ENCODE measurements at places on chromosomes 1 and 21.

DNA sequence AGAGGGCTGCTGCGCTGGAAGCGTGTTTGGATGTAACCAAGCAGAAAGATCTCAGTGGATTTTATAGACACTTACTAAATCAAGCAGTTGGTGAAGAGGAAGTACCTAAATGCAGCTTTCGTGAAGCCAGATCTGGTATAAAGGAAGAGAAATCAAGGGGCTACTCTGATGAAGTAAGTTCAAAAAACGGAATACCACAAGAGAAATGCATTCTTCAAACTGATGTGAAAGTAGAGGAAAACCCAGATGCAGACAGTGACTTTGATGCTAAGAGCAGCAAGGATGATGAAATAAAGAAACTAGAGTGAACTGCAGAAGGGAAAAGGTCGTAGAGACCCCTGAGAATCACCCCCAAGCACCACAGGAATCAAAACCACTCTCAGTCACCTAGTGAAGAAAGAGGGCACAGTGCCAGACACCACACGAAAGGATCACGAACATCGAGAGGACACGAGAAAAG is 40.8 kb upstream of the NEXN start:
- DNase-seq, result no peak

- no peak for DNase-seq
These were observed 16.6 kb upstream of the SLC2A5 start for GRCh38 chr1:9086045-9086444.

- DNase-seq, result no peak
These were observed 26.6 kb downstream of the ZBTB18 start for GRCh38 chr1:244077473-244078220.

DNA sequence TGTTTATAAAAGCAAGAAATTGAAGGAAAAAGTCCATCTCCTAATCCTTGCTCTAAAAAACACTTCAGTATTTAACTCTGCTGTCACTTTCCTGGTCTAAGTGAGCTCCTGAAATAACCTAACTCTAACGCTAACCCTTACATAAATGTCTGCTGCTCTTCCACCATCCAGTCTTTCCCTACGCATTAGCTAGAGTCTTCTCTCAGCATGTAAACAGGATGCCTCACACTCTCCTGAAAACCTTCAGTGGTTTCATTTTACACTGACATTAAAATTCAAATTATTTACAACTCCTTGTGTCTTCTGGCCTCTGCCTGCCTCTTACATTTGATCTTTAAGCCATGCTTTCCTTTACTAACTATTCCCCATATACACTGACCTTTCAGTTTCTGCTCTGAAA is 697.6 kb upstream of the CXADR start:
- no peak for DNase-seq

DNA sequence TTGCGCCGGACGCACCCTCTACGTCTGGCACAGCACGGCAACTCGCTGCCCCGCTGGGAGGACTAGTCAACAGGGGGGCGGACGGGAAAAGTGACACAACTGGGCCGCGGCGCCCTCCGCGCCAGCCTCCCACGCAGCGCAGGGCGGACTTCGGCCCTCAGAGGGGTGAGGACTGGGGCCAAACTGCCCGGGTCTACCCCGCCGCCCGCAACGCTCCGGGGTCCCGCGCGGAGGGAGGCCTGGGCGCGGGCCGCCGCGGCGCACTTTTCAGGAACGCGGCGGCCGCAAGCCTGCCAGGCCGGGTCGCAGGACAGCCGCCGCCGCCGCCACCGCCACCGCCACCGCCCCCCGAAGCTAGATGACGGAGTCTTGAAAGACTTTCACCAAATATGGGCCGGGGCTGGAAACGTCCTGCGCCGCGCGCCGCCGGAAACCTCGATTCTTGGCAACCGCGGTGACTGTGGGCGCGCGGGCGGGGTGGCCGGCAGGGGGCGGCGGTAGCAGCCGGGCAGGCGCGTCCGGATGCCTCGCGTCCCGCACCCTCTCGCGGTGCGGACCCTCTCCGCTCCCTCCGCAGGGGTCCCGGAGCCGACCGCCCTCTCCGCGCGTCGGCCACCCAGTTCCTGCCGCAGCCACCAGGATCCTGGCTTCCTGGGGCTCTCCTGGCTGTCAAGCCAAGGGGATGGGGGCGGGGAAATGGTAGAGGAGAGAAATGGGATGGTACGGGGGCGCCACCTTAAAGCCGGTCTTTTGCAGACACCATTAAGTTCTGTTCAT is 3.7 kb upstream of the CCN1 start:
- DNase-seq, result no peak

GRCh38 chr1:10767282-10767681 is 29.2 kb downstream of the CASZ1 start:
- no peak for DNase-seq

DNA sequence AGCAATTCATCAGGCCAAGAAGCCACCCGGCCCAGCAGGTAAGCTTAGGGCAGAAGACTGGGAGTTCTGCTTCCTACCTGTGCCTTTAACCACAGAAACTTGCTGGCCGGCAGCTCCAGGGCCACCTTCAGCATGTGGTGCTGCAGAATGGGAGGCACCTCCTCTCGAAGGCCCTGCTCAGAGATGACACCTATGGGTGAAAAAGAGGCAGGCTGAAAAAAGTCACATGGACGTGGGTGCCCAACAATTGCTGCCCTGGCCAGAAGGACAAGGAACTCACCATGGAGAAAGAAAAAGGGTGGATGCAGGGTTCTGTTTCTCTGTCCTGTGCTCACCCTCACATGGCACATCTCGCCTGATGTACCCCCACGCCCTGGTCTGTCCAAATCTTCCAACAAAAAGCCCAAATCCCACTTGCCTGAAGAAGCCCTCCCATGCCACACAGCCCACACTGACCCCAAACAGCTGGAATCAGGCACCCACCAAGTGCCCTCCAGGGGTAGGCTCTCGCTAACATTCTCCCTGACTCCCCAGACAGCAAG is 33.0 kb downstream of the URB1 start:
- no peak for DNase-seq

GRCh38 chr1:59499273-59499942 is 202.5 kb downstream of the FGGY start:
- no peak for DNase-seq

DNA sequence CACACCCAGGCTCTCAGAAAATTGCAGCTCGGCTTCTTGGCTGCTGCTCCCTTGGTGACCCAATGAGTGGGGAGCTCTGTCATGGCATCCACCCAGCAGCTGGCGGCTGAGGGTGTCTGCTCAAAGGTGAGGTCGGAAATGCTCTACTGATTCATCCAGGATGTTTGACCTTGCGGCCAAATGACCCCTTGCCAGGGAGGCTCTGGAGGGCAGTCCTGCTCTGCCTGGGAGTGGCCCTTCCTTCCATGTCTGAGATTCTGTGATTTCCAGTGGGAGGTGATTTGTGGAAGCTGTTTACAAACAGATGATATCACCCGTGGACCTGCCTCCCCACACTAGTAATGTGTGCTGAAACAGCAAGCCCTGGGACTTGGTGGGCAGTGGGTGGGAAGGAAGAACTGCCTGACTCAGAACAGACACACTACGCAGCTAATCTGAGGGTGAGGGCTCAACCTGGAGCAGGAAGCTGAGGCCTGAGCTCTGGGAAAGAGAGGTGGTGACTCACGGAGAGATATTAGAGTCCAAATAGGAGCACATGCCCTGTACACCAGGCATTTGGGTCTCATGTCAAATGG is 3.0 kb downstream of the CRCT1 start:
- no peak for DNase-seq

GRCh38 chr1:152673016-152673415 is 2.1 kb upstream of the LCE2C start:
- DNase-seq, result no peak

- DNase-seq, result no peak
These were observed 31.2 kb upstream of the SYNC start for GRCh38 chr1:32733582-32734321.

GRCh38 chr1:201192261-201192788 is 1.7 kb downstream of the IGFN1 start:
- DNase-seq, result no peak

DNA sequence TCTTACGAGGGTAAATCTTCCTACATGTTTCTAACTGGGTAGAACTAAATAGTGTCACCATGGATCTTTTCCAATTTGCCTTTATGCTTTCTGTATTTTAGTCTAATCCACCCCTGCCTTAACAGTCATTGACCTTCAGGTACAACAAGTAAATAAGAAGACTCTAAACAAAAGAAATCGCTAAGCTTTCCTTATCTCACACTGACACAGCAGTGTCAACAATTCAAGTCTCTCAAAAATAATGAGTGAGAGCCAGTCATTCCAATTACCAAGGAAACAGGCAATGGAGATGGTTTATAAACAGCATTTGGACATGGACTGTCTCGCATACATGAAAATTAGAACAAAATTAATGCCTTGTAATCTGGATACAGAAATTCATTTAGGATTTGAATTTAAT is 365.8 kb downstream of the VAV3 start:
- no peak for DNase-seq

DNA sequence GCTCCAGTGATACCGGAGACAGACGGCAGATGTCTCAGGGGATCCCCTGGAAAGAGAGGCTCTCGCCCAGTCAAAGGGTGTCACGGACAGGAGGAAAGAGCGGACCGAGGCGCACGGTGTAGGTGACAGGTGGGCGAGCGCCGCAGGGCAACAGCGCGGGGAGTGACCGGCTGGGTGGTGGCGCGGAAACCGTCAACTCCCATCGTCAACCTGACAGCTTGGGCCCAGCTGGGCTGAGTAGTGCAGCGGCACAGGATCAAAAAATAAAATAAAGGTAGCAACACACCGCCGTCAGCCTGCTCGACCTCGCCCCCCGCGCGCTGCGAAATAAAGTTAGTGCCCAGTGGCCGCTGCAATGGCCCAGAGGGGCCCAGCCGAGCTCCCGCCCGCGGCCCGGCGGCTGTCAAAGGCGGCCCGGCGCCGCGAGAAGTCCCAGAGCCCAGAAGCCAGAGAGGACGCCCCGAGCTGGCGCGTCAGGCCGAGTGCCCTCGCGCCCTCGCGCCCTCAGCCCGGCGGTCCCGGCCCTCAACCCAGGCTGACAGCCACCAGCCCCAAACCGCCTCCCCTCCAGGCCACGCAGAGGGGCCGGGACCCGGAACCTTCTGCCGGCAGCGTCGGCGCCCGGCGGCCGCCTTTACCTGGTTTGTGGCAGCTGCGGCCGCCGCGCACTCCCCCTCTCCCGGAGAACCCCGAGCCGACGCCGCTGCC is at the start of gene LYST:
LYST (minus strand) TSS at position 702 of the 708 bp plus-strand sequence. CDS start 36,489 bp downstream, outside the sequence.
- DNase-seq, result no peak

GRCh38 chr1:145695821-145696629 is 11.1 kb downstream of the PDZK1 start:
- DNase-seq, result no peak

DNA sequence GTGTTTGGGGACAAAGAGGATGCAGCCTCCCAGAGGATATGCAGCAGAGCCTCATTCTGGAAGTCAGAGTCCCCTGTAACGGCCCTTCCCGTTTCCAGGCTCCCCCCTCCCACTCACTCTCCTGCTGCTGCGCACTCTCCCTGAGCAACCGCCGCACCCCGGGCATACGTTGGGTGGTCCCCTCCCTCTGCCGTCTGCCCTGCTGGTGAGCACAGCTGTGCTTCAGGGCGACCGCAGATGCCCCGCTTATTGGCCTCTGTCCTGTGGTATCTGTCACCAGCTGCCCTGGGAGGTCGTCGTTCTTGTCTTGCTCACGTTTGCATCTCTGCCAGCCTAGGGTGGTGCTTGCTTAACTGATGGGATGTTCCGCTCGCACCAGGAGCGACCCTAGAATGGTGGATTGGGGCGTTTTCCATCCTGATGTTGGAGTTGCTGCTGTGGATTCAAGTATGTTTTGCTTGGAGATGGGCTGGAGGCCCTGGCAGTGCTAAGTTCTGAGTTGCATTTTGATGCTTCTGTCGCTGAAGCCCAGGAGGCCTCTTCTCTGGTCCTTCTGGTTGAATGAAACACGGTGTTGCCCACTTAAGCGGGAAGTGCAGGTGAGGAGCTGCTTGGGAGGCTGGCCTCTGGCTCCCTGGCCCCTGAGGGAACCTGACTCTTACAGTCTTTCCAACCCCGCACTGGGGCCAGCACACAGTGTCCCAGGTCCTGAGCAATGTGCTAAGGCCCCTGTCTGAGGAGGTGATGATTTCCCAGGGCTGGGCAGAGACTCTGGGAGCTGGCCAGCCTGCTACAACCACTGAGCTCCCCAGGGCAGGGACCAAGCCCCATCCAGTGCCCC is 3.2 kb downstream of the TMEM201 start:
- DNase-seq, result no peak

- no peak for DNase-seq
These were observed 56.7 kb upstream of the B3GALT5 start for GRCh38 chr21:39555911-39556590.

DNA sequence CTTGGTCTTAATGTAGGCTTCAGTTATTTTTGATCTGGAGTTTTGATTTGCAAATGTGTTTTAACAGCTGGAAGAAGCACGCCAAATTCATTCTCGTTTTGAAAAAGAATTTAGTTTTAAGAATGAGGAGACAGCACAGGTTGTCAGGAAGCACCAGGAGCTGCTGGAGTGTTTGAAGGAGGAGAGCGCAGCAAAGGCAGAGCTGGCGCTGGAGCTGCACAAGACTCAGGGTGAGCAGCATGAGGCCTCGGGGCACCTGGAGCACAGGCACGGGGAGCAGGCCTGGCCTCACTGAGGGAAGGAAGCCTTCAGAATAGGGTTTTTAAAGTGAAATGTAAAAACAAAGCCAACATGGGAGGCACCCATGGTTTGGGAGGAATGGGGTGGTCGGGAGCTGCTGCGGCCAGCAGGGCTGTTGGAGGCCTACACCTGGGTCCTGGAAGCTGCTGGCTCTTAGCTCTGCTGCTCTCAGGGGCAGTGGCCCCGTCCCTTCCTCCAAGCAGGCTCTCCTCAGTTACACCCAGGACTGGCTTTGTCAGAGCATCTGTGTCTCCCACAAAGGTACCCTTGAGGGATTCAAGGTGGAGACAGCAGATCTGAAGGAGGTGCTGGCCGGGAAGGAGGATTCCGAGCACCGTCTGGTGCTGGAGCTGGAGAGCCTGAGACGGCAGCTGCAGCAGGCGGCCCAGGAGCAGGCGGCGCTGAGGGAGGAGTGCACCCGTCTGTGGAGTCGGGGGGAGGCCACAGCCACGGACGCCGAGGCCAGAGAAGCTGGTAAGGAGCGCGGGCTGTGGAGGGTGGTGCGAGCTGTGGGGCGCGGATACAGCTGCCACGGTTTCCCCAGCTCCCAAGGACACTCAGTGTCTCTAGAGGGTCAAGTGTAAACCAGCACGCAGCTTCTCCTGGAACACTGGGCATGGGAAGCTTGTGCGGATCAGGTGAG is 66.9 kb downstream of the PCNT start:
- DNase-seq, result no peak

- no peak for DNase-seq
These were observed 563.9 kb upstream of the NR5A2 start for GRCh38 chr1:199463521-199464127.

DNA sequence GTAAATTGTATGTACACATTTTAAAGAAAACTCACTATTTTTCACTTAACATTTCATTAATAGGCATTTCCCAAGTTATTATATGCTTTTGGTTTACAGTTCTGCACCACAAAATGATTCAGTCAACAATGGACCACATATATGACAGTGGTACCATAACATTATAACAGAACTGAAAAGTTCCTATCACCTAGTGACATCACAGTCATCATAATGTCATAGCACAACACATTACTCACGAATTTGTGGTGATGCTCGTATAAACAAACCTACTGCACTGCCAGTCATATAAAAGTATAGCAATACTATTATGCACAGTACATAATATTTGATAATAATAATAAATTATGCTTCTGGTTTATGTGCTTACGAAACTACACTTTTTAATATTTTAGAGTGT is 30.9 kb downstream of the DNAI4 start:
- DNase-seq, result no peak

- DNase-seq, result no peak
These were observed 384.4 kb upstream of the CAMK1G start for GRCh38 chr1:209198961-209199750.
